ENCODE measurements at places on chromosomes 13 and 19. TPM values are rescaled to one million over a fixed set of nuclear protein-coding genes. Genes with fewer than 3 reads are reported as not detected.

The IGFL4 gene
- 0.77 TPM for total RNA-seq

The ETHE1 gene
- total RNA-seq = 24.4 TPM

The KLK6 gene
- not detected for total RNA-seq

The KCNJ14 gene
- total RNA-seq = 1.6 TPM

The BST2 gene
- total RNA-seq = 4.5 TPM

The PGLYRP1 gene
- total RNA-seq = 0.93 TPM

The FOSB gene
- total RNA-seq = 11.5 TPM

The KLK2 gene
- not detected for total RNA-seq

The ADGRE1 gene
- 2.1 TPM for total RNA-seq

The DMPK gene
- total RNA-seq = 61.5 TPM

The IRGC gene
- not detected for total RNA-seq

The ATP7B gene
- total RNA-seq = 21.9 TPM

The OLFM2 gene
- 88.7 TPM for total RNA-seq

The RFXAP gene
- 13.7 TPM for total RNA-seq

The SKA3 gene
- 7.5 TPM for total RNA-seq

The HPN gene
- total RNA-seq = 0.93 TPM

The ZNF560 gene
- total RNA-seq = not detected

The KCNRG gene
- 5.3 TPM for total RNA-seq
